ENCODE measurements at places on chromosomes 1 and 21.

DNA sequence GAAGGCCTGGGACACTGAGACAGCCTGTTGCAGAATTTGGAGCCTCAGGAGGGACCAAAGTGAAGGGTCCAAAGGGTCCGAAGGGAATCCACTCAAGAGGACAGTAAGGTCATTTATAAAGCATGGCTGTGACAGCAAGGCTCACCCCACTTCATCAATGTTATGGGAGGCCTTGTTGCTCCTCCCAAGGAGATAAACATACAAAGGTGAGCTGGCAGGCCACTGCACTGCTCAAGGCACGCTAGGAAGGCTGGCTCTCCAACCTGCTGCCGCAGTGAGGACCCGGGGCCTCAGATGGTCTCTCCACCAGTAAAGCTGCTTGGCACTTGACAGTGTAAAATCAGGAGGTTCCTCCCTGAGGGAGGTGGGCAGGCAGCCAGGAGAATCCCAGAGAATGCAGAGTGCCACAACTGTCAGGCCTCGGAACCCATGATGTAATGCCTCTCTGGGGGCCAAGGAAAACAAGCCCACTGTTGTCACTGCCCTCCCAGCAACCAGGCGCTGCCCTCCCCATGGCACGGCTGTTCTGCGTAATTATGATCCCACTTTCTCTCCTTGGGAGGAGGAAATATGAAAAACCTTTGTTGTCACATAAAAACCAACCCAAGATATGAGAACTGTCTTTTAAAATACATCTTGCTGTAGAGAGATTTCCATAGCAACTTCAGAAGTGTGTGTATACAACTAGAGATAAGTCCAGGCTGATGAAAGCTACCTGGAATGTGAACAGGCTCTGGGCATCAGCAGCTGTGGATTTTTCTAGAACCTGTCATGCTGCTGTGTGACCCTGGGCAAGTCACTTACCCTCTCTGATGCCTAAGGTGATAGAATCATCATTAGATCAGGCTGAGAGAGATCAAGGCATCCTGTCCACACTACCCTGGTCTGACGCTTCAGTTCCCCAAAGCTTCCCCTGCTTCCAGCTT lies 102.5 kb downstream of the KCNN3 start:
- no peak for DNase-seq

DNA sequence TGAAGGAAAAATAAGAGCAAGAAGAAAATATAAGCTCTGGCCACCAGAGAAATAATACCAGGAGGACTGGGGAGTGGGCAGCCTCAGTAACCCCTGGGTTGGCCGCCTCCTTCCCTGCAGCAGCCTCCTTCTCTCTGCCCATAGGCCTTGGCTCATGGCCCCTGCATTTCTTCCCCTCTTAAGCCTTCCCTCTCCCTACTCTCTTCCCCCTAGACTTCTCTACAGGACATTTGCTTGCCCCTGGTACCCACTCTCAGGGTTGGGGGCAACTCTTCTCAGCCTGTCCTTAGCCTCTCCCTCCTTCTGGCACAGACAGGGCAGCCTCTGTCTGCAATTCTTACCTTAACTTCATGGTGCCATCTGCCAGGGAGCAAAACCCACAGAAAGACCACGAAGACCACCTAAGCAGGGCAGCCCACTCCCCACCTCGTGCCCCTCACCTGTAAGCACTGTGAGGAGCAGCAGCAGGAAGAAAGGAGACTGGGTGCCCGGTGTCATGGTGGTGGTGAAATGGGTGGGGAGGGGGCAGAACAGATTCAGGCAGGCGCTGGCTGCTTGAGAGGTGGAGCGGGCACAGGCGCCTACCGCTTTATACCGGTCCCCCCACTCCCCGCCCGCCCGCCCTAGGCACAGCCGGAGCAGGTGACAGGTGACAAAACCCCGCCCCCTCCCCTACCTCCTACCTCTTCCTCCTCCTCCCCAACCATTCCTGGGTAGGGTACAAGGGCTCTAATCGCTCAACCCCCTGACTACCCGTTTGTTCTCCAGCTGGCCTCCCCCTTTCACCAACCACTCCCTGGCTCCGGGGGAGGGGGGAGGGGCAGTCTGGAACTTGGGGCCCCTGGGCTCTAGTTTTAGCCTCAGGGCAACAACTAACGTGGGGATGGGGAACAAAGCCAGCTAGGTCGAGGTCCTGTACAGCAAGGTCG lies 15.1 kb downstream of the THBS3 start:
- peak; percentile 68 for DNase-seq

DNA sequence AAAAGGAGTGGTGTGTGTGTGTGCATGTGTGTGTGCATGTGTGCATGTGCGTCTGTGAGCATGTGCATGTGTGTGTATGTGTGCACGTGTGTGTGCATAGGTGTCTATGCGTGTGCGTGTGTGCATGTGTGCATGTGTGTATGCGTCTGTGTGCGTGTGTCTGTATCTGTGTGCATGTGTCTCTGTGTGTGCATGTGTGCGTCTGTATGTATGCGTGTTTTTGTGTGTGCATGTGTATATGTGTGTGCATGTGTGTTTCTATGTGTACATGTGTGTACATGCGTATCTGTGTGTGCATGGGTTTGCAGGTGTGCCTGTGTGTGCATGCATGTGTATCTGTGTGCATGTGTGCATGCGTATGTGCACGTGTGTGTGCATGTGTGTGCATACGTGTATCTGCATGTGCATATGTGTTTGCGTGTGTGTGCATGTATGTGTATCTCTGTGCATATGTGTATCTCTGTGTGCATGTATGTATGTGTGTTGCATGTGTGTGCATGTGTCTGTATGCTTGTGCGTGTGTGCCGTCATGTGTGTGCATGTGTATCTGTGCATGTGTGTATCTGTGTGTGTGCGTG lies 77.9 kb downstream of the TCP10L start:
- no peak for DNase-seq

DNA sequence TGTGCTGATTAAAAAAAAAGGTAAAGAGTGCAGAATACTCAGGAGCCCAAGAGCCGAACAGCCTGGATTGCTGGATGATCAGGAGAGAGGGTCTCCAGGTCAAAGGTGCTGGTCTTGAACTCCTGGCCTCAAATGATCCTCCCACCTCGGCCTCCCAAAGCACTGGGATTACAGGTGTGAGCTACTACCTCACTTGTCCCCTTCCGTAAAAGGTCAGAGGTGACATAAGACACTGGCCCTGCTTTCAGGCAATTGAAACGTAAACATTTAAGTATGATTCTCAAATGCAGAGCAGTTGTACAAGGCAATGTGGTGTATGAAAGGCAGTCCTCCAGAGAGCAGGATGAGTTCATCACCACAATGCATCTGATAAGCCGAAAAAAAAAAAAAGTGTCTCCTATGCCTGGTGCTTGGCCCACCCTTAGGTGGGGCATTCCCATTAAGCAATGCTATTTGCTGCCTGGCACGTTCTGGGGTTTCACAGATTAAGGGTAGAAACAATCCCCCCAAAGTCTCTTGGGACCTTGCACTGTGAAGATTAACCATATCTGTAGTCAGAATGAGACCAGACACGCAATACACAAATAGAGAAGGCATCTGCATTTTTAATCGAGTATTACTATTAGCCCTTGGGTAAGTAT lies 47.7 kb downstream of the PARP1 start:
- no peak for DNase-seq

DNA sequence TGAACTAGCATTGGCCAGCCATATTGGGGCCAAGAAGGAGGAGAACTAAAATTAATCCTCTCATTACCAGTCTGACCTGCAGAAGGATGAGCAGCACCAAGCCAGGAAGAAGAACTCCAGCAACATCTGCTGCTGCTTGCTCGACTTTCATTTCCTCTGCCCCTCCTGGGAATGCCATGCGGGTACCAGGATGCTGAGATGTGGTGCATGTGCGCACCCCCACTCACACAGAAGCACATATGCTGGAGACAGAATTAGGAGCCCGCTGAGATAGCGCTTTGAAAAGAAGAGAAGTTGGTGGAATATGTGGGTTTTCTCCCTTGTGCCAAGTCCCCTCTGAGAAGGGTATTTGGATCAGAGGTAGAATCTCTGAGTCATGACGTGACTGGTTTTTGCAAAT lies 70.4 kb downstream of the PLXNA2 start:
- DNase-seq = no peak

DNA sequence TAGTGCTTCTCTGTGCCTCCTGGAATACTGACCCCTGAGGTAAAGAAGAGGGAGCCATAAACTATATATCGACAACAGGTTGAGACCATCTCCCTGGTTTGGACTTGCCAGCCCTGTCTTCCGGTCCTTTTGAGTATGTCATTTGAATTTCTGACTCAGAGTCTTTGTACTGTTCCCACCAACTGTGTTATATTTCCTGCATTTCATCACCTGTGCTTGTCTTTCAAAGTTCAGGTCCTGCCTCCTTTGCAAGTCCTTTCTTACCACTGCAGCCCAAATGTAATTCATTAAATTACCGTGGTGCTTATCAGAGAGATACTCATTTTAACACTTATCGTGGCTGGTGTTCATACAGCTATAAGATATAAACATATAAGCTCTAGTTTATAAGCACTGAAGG lies 10.7 kb downstream of the AK5 start:
- DNase-seq = no peak

GRCh38 chr1:97304366-97304765 lies 582.8 kb downstream of the PTBP2 start:
- DNase-seq = no peak

GRCh38 chr1:34520111-34520510 lies 234.7 kb upstream of the GJB5 start:
- DNase-seq = no peak

DNA sequence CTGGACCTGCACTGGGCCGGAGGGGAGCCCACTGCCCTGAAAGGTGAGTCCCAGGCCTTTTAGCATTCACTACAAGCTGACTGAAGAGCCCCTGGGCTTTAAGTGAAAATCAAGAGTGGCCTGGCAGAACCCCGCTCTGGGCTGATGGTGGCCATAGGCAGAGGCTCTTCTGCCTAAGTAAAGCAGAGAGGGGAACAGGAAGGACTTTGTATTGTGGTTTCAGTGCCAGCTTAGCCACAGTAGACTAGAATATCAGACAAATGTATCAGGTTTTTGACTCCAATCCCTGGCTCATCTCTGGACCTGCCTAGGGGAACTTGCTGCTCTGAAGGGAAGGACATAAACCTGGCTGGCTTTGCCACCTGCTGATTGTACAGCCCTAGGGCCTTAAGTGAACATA lies 10.2 kb upstream of the HENMT1 start:
- DNase-seq = no peak

DNA sequence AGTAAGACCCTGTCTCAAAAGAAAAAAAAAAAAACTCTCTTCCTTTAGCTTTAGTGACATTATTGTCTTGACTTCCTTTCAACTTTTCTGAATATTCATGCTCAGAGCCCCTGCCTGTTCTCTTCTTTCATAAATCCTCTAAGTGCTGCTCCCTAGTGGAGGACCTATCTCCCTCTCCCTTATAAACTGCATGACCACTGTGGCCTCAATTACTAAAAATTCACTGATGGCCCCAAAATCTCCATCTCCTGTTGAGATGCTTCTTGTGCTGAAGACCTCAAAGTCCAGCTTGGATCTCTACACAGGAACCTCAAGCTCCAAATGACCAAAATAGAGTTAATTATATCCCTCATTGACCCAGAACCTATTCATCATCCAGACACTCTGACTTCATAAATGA lies 7.8 kb downstream of the ITLN1 start:
- peak; percentile 28 for DNase-seq

GRCh38 chr1:204110894-204111633 lies 38.1 kb downstream of the SOX13 start:
- DNase-seq = no peak

GRCh38 chr1:53400761-53401674 lies 58.2 kb upstream of the DMRTB1 start:
- DNase-seq = no peak

DNA sequence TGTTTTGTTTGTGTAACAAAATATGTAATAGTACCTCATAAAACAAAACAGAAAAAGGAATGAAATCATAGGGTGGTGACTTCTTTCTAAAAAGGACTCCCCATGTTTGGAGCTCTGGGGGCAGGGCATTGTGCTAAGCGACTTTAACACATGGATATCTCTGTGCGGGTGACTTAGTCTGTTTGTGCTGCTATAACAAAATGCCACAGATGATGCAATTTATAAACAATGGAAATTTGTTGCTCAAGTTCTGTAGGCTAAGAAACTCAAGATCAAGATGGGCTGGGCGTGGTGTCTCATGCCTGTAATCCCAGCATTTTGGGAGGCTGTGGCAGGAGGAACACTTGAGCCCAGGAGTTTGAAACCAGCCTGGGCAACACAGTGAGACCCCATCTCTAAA lies 85.4 kb upstream of the SIM2 start:
- DNase-seq = no peak

GRCh38 chr1:236401698-236402097 lies 7.6 kb downstream of the EDARADD start:
- DNase-seq = no peak

DNA sequence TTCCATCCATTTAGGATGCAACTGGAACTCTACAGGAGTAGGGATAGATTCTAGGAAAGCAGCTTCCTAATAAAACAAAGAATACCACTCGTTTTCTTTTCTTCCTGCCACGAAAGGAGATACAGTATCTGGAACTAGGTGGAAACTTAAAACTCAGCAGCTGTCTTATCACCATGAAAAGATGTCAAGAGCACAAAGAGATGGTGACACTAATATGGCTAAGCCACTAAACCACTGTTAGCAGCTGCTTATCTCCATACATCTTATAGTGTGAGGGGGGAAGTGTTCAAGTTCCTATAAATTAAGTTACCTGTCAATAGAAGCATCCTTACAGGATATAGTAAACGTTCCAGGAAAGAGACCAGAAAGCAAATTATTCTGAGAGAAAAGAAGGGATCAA lies 162.5 kb downstream of the TYW3 start:
- DNase-seq = no peak

DNA sequence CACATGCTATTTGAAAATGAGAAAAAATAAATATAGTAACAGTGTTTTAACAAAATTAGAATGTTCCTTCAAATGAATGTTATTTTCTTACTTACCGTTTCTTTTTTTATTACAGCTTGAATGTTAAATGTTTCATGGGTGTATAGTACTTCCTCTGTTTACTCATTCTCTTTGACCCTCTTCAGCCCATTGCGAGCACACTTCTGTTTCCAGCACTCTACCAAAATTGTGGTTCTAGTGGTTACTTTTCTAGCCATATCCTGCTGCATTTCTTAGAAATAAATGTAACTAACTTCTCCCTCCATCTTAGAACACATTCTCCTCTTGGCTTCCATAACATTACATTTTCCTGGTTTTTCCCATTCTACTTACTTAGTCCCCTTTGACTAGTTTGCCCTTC lies 190.0 kb upstream of the C1orf105 start:
- DNase-seq = no peak

DNA sequence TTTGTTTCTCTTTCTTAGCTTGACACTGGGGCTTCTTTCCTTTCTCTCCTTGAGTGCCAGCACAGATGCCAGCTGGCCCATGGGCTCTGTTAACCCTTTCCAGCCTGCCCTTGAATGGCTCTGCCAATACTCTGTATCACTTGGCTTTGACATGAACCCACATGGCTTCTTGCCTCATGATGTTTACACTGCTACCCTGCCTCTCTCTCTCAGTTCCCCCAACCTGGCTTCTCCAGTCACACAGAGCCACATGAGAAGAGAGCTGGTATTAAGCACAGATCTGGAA lies 262.4 kb downstream of the OMA1 start:
- DNase-seq = no peak

DNA sequence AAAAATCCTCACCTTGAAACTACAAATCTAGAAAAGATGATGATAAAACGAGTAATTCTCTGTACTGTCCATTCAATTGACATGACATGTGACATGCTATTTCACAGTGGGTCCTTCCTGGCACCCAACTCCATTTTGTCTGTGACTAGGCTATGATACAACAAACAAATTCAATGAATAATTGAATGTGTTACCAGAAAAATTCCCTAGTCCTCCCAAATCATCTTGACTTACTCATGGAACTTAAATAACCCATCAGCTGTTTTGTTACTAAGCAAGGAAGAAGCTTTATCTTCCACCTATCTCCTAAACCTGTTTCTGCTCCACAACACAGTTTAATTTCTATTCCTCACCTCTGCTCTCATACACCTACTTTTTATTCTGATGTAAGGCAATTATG lies 30.4 kb downstream of the B3GALNT2 start:
- DNase-seq = no peak
